ENCODE measurements at places on chromosomes 1 and 21. TPM values are rescaled to one million over a fixed set of nuclear protein-coding genes. Genes with fewer than 3 reads are reported as not detected.

CD1E gene
- total RNA-seq, result not detected

GRCh38 chr1:165011186-165011585 lies 345.3 kb downstream of the LMX1A start:
- DNase-seq, result no peak
- H3K36me3 ChIP-seq, result no peaks in the 10 kb centered on the region
- no peaks in the 10 kb centered on the region for H3K4me1 ChIP-seq
- no peak overlapping the region for H3K4me3 ChIP-seq
- H3K27ac ChIP-seq, result no peak overlapping the region

DNA sequence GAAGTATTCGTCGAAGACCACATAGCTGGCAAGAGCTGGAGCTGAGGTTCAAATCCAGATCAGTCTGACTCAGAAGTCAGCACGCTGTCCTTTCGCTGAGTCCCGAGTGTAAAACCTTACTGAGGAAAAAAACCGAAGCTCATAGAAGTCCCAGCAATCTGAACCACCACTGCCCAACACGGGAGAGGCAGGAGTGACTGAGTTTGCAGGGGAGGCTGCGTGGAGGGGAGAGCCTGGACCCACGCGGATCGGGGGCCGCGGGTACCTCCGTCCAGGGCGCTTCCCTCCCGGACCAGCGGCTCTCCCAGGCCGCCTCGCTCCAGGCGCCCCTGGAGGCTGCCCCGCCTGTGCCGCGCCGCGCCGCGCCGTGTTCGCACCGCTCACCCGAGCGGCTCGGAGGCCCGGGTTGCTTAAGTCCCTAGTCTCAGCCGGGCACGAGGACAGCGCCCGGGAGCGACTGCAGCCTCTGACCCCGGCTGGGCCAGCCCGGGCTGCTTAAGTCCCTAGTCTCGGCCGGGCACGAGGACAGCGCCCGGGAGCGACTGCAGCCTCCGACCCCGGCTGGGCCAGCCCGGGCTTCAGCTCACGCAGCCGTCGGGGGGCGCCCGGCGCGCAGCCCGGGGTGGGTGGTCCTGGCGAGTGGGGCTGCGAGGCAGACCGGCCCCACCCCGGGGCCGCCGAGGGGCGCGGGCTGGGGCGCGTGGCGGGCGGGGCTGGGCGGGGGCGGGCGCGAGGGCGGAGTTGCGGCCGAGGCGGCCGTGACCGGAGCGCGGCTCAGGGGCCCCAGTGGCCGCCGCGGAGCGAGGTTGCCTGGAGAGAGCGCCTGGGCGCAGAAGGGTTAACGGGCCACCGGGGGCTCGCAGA lies at the start of gene ADAMTSL4:
Gene ADAMTSL4 (plus strand): TSS at position 777 of the 864 bp plus-strand sequence. CDS start 2,881 bp downstream, outside the sequence.
- H3K4me1 ChIP-seq, result peaks cover 24% of the 10 kb centered on the region
- H3K27me3 ChIP-seq, result peaks cover 40% of the 10 kb centered on the region
- H3K4me3 ChIP-seq, result peak within 1 kb of the TSS; percentile 74
- H3K27ac ChIP-seq, result no peak within 1 kb of the TSS

GRCh38 chr1:25201006-25201405 lies 31.3 kb downstream of the SYF2 start:
- H3K27me3 ChIP-seq, result peaks cover 35% of the 10 kb centered on the region
- DNase-seq, result no peak
- no peaks in the 10 kb centered on the region for H3K36me3 ChIP-seq
- no peak overlapping the region for H3K27ac ChIP-seq

DNA sequence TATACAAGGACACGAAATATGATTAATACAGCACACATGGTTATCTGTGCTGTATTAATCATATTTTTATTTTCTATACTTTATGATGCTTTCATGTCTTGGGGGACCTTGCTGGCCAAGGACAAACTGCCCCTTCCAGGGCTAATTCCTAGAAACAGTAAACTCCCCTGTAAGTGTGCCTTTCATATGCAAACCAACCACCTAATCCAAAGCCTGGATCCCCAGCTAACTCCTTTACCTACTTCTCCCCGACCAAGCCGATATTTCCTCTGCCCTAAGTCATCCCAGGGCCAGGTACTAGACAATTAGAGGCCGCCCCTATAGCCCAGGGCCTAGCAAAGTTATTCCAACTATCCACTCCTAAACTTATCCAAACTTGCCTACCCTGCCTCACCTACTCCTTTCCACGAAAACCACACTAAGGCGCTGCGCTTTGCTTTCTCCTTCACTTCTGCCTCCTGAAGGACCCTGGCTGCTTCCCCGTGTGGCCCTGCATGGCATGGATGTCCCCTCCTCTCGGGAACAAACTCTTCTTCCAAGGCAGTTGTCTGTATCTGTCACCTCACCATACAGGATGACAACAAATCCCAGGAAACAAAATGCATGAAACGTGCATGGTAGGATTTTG lies 10.2 kb downstream of the SH3BP5L start:
- H3K27ac ChIP-seq, result peak overlapping the region; percentile 50
- no peaks in the 10 kb centered on the region for H3K27me3 ChIP-seq
- H3K4me3 ChIP-seq, result no peak overlapping the region
- H3K36me3 ChIP-seq, result peaks cover 26% of the 10 kb centered on the region

SH3BGR gene
- 0.93 TPM for total RNA-seq

DNA sequence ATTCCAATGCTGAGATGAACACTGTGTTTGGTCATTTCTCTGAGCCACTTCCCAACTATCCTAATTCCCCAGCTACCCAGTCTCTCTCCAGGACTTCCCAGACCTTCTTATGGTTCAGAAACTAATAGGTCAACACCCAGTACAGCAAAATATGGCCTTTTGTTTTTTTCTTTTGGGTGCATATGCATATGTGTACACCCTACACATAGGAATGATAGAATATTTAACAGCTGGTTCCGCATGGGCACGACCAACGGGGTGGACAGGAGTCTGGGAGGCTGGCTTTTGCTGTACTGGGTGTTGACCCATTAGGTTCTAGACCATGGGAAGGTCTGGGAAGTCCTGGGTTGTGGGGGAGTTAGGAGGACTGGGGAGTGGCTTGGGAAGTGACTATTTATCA lies 143.9 kb downstream of the MRPS6 start:
- no peak overlapping the region for H3K27ac ChIP-seq
- peaks cover 11% of the 10 kb centered on the region for H3K36me3 ChIP-seq
- H3K4me3 ChIP-seq, result no peak overlapping the region
- no peak for DNase-seq
- peaks cover 2% of the 10 kb centered on the region for H3K4me1 ChIP-seq

DNA sequence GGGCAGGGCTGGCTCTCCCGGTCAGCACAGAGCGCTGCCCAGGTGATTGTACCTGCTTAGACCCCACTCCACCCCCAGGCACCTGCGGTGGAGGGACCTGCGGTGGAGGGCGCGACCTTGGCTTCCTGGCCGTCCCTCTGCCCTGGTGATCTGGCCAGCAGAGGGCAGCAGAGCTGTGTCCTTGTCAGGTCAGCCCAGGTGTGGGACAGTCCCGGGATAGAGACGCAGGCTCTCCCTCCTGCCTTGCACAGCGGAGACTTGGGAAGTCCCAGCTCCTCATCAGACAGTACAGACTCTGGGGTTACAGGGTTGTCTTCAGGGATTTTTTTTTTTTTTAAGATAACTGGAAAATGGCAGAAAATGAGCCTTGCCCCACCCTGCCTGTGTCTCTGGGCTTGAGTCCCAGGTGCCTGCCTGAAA lies 10.0 kb downstream of the SLX9 start:
- DNase-seq, result peak; percentile 88
- H3K27ac ChIP-seq, result no peak overlapping the region
- H3K27me3 ChIP-seq, result no peaks in the 10 kb centered on the region
- peaks cover 4% of the 10 kb centered on the region for H3K4me1 ChIP-seq
- peaks cover 4% of the 10 kb centered on the region for H3K36me3 ChIP-seq

- peak overlapping the region; percentile 64 for H3K4me3 ChIP-seq
- no peaks in the 10 kb centered on the region for H3K27me3 ChIP-seq
- H3K4me1 ChIP-seq, result peaks cover 27% of the 10 kb centered on the region
These were observed 1.1 kb downstream of the PATJ start for GRCh38 chr1:61743431-61743705.
